ENCODE measurements at places on chromosomes 2 and 18.

GRCh38 chr2:120287183-120288015, 34.7 kb downstream of the RALB start:
- peak; percentile 82 for DNase-seq

DNA sequence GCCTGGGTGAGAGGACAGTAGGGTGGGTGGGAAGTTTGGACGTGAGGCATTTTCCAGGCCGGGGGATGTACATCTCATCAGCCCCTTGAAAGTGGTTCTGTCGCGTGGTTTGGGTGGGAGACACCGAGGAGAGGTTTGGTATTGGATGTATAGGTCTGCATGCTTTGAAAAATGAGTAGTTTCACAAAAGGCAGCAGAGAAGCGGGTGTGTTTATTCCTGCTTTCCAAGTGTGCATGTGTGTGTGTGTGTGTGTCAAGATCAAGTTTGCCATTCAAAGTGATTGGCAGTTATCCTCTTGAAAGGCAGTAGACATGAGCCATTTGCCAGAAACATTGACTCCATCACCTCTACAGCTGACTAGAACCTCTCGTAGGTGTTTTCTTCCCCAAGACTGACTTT, 423.1 kb upstream of the POU3F3 start:
- no peak for DNase-seq

GRCh38 chr2:71327916-71328315, 3.7 kb upstream of the ZNF638 start:
- DNase-seq, result no peak

GRCh38 chr2:46230115-46230571, 67.1 kb upstream of the EPAS1 start:
- no peak for DNase-seq

GRCh38 chr18:44702594-44702993, 21.9 kb downstream of the SETBP1 start:
- no peak for DNase-seq

All from stromal cell of bone marrow (primary cell).